ENCODE measurements at places on chromosomes 3 and 15.

GRCh38 chr15:74432968-74433591 lies 678 bp downstream of the SEMA7A start:
- DNase-seq = no peak

GRCh38 chr15:82689147-82689546 lies 20.5 kb downstream of the AP3B2 start:
- DNase-seq = no peak

DNA sequence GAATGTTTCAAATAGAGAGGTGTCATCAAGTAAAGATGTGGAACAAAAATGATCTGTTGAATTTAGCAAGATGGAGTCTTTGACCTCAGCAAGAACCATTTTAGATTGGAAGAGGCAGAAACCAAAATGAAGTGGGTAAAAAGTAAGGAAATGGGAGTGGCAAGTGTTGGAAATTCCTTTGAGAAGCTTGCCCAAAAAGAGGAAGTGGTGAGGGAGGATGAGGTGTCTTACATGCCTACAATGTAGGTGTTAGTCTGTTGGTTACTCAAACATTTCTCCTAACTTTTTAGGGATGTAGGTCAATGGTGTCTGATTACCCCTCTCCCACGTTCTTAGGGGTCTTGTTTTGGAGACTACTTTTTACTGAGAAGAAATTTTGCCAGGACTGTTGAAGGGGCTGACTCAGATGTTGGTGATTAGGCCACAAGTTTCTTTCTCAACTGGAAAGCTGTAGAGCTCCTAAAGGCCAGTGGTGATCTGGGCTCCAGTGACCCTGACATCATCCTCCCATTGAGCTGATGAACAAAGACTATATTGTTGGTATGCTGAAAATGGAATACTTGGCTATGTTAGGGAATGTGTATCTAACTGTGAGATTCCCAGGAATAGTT lies 5.1 kb downstream of the PPP2R3A start:
- no peak for DNase-seq

DNA sequence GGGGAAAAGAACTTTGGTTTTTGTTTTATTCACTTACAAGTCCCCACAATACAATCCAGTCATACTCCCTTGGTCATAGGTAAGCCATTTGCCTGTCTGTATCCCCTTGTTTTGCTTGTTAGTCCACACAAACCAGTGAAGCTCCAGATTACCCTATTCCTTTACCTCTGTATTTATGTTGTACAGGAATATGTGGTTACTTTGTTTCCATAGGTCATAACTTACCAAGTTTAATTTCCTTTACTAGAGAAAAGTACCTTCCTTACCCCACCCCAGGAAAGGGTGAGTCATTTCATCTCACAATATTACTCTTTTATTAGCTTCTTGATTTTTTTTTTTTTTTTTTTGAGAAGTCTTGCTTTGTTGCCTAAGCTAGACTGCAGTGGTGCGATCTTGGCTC lies 113.4 kb upstream of the LRRFIP2 start:
- DNase-seq = no peak

DNA sequence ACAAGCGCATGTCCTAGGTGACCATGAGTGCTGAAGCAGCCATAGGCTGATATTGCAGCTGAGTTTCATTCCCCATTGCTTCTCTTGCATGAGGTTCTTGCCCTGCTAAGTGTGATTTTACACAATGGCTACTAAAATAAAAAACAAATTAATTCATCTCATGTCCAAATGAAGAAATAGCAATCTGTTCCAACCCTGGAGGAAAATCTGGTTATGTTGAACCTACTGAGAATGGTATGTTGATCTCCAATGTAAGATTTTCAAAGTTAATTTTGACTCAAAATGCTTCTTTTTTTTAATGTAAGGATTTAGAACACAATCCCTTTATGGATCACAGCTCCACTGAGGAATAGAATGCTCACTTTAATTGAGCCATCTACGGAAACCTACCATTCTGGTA lies 254.2 kb upstream of the CRBN start:
- DNase-seq = no peak

DNA sequence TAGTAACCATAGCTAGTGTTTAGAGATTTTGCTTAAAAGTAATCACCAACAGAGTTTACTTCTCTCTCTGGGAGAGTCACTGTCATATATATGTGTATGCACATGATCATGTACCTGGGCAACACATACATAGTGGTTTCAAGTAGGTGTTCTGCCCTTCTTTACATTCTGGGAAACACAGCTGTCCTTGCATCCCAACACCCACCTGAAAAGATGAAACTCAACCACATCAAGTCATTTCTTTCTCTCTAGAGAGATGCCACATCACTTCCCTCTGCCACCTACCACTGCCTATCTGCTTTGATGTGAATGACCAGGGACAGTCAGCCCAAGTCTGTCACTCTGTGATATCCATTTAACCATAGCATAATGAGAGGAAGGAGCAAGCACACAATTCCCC lies 155.8 kb upstream of the GADL1 start:
- DNase-seq = no peak

- no peak for DNase-seq
Observed at GRCh38 chr3:74271541-74271940, 342.9 kb downstream of the CNTN3 start.

DNA sequence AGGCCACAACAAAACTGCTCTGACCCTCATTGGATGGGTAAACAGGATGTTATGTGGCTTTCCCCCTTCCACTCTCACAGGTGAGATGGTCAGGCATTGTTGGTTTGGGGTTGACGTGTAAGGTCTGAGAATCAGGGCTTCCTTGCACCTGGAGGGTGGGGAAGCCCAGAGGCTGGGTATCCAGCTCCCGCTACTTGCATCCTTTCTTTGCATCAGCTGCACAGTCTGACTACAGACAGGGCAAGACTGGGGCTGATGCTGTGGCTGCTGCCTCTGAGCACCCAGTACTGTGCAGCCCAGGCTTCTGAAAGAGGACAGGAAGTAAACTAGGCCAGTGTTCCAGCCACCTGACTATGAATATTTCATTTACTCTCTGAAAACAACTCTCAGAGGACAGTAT lies 58.0 kb upstream of the ATP2B2 start:
- no peak for DNase-seq

DNA sequence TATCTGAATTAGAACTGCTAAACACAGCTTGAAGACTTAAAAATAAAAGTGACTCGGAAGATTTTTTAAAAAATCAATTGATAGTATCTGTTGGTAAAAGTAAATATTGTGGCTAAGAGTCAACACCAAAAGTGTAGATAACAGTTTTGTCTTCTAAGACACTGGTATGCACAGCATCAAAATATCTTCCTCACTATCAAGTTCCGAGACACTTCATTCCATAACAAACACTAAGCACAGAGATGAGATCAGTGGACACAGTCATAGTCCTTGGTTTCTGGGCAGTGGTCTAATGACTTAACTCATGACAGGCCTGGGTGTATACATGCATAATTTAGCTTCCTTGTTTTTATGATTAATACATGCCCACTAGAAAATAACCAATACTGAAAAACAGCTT lies 63.2 kb downstream of the PXYLP1 start:
- DNase-seq = no peak

DNA sequence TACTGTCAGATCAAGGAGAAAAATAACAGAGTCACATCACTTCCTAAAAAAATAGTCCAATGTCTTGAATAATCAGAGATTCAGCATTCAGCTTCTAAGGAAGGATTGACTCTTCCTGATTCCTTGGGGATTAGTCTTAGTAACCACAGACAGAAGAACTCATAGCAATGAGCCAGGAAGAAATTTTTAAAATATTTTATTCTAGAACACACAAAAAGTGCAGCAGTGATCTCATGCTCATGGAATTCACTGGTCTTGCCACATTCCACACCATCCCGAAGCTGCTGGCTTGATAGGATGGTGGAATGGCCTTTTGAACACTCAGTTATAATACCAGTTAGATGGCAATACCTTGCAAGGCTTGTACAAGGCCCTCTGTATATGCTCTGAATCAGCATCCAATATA lies 43.0 kb upstream of the ABI3BP start:
- no peak for DNase-seq

DNA sequence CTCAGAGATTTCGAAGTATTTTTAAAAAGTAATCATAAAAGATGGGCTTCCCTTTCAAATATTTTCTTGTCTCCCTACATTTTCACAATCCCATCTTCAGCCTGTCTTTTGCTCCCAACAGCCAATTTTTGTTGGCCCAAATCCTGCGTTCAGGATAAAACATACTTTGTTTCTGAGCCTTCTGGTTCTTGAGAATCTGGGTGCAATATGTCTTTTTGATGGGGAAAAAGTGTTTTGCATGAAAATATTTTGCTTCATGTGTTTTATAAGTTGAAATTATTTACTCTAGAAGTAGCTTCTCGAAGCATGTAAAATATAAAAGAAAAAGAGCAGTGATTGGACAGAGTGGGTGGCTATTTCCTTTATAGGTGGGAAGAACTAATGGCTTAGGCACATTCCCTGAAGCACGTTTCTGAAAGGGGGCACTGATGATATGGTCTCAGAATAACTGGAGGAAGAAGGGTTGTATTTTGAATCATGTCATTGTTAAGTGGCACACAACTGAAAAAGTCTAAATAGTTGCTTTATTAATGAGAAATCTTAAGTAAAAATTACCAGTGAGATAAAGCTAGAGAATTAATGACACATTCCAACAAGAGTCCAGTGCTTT lies 3.9 kb downstream of the UNC13C start:
- no peak for DNase-seq

DNA sequence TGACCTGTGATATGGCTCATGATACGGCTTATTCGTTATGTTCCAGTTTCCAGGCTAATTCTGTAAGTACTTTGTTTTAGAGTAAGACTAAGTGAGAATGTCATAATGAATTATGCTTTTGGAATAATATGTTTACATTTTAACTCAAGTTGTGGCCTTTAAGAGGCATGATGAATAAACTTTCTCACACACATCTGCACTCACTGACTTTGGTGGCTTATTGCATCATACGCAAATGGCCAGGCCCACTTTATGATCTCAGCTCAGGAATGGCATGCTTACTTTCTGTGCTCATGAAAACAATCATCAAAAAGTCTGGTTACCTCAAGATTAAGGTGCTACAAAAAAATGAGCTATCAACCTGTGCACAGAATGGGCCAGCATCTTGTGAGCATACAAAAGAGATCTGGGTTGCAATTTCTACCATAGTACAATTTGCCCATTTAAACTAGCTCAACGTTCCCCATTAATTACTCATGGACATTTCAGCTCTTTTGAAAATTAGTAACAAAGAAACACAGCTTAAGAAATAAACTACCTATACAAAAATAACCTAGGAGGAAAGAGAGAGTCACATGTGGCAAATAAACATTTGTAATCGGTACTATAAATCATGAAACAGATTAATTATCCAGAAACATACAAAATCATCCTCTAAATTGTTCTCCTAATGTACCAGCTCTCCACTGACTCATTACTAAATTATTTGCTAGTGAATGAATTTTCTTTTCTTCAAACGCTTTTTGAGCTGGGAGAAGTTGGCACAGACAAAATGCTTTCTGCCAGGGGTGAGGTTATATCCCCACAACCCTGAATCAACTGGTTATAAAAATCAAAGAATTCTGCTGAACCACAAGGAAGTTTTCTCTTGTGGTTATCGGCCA lies 439.0 kb upstream of the ADAMTS9 start:
- DNase-seq = no peak

GRCh38 chr3:152976239-152976638 lies 141.3 kb downstream of the P2RY1 start:
- DNase-seq = no peak

DNA sequence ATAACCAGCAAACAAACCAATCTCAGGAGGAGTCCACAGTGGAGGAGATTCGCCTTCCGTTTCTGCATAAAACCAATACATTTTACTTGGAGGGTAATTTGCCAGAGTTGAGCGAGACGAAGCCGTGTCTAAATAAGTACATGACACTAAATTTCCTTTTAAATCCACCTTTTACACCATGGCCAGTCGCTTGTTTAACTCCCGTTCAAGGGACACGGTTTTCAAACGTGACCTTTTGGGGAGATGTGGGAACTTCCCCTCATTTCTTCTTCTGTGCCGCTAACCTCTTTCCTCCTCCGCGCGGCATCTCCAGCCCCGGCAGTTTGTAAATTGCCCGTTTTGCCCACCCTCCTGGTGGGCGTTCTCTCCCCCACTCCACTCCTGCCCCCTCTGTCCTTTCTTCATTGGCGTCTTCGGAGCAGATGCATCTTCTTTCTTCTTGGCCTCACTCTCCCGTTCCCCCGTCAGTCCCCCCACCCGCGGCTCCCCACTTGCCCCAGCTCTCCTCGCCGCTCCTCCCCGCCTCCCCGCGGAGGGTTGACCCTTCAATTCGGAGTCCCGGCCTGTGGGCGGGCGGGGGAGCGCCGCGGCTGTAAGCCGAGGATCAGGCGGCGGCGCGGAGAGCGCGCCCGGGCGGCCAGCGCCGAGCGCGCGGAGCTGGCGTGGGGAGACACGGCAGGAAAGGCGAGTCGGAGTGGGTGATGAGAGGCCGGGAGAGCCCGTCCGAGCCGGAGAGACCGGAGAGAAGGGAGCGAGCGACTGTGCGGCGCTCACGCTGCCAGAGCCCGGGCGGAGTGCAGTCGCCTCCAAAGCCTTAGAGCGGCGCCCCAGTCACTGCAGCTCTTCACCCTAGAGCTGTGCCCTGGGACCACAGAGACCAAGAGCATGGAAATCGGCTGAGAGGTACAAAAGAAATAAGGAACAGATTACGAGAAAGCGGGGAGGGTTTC lies at the start of gene NLGN1:
Gene NLGN1 (plus strand): TSS at position 584 of the 950 bp plus-strand sequence.
- DNase-seq = no peak

GRCh38 chr15:64185146-64185911 lies 22.5 kb upstream of the PPIB start:
- no peak for DNase-seq

- no peak for DNase-seq
Observed at GRCh38 chr3:18901571-18901970, 246.7 kb upstream of the KCNH8 start.

DNA sequence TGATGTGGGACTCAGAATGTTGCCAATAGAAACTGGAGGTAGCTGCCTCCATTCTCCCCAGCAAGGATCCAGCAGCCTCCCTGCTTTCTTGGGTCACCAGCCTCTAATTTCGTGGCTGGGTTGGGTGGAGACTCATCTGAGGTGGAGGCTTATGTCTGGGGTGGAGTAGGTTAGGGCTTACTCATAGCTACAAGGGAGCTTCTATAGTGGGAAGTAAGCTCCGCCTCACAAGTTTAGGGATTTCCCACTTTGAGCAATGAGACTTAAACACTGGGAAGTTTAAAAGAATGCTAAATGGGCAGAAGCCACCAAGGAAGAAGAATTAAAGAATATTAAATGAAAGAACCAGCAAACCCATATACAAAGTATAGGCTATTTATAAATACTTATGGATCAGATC lies 63.8 kb downstream of the GJD2 start:
- DNase-seq = no peak

- DNase-seq = no peak
Observed at GRCh38 chr3:39166932-39167532, 13.6 kb upstream of the CSRNP1 start.

Measured in activated naive CD8-positive, alpha-beta T cell treated with anti-CD3 and anti-CD28 coated beads, Interleukin-2, amount 50 U/mL, for 16 hours (primary cell).